ENCODE measurements at places on chromosomes 12 and 14.
A peak's percentile ranks its signal among the peaks of the same experiment; 100 is the strongest.

- DNase-seq: no peak
Observed at GRCh38 chr12:75888874-75889613, 142.5 kb downstream of the PHLDA1 start.

- DNase-seq: no peak
Observed at GRCh38 chr14:102315121-102315520, 4.4 kb upstream of the ZNF839 start.

GRCh38 chr12:30286345-30286926, 409.2 kb downstream of the IPO8 start:
- DNase-seq: no peak

DNA sequence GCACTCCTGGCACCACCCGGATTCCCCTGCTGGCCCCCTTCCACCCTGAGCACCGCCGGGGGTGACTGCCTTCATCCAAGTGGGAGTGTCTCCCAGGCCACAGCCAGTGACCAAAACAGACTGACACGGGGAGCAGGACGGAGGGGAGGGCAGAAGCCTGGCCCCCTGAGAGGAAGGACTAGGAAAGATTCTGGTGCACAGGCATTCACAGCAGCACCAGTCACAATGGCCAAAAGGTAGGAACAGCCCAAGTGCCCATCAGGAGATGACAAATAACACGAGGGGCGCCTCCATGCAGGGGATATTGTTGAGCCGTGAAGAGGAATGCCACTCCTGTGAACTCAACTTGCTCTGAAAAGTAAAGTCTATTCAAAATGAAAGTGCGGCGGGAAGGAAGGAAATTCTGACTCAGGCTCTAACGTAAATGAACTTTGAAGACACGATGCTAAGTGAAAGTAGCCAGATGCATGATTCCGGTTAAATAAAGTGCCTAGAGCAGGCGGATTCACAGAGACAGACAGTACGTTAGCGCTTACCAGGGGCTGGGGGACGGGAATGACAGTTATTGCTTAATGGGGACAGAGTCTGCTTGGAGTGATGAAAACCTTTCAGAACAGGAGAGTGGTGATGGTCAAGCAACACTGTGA, 146.1 kb upstream of the NCOR2 start:
- DNase-seq: peak; percentile 57

DNA sequence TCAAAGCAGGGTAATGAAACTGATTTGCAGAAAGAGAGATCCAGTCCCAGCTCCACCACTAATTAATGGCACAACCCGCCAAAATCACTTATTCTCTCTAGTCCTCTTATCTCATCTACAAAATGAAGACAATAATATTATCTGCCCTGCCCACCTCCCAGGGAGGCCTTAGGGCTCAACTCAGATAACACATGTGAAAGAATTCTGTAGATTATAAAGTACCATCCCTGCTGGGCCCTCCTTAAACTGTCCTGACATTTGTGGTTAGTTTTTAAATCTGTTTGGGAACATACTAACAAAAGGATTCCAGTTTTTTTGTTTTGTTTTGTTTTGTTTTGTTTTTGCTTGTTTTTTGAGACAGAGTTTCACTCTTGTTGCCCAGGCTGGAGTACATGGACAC, 7.3 kb downstream of the POMT2 start:
- DNase-seq: no peak

DNA sequence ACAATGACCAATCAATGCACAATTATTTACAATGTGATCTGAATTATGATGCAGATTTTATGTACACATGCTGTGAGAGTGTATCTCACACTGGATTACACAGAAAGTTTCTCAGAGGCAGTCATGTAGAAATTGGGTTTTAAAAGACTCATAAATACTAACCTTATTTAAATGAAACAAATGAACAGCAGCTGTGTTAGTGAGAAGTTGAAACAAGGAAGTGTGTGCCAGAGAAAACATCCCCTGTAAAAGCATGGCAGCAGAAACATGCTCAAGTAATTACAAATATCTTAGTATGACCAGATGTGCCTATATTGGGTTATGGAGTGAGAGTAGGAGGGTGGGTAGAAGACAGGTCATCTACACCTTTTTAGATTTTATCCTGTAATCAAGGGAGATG, 723.7 kb downstream of the C12orf50 start:
- DNase-seq: no peak

- no peak for DNase-seq
Observed at GRCh38 chr12:66898700-66899469, 220.0 kb upstream of the GRIP1 start.

DNA sequence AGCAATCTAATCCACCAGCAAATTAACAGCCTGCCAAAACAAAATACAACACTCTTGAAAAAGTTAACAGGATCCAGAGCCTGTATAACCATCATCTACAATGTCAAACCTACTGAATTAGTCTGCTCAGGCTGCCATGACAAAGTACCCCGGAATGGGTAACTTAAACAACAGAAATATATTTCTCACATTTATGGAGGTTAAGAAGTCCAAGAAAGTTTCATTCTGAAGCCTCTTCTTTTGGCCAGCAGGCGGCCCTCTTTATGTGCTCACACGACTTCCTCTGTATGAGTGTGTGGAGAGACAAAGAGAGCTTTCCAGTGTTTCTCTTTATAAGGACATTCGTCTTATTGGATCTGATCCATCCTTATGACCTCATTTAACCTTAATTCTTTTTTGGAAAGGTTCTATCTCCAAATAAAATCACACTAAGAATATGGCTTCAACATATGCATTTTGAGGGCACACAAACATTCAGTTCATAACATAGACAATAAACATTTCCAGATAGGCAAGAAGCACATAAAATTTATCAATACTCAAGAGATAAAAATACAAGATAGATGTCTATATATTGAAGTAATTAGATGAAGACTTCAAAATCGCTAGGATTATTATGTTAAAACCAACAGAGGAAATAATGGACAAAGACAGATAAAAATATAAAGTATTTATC, 5.9 kb upstream of the RERG start:
- no peak for DNase-seq

GRCh38 chr14:22955702-22956569, 954 bp downstream of the HAUS4 start:
- DNase-seq: no peak

DNA sequence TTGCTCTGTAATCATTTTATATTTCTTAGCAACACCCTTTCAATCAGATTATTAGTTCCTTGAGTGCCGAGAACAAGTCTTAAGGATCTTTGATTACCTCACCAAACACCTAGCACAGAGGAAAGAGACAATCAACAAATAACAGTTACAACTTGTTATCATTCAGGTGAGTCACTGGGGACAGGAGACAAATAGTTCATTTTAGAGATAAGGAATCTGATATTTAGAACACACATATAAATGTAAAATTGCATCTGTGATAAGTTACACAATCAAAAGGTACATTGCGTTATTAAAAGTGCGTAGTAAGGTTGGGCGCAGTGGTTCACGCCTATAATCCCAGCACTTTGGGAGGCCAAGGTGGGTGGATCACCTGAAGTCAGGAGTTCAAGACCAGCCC, 5.1 kb upstream of the STXBP6 start:
- DNase-seq: no peak

- DNase-seq: no peak
Observed at GRCh38 chr12:132695431-132695830, 8.0 kb downstream of the PXMP2 start.

DNA sequence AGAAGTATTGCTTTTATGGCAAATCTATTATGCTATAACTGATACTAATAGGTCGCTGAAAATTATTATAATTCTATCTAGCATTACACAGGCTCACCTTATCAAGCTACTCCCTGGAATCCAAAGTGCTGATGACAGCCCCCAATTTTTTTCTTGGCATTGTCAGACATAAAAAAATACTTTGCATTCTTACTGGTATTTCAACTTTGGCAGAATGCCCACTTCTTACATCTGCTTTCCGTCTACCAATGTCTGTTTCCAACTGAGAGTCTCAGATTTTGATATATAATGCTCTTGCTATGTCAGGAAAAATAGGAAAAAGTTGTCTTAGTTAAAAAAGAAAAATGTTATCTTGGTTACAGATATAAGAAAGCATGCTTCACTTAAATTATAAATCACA, 615.4 kb downstream of the C12orf50 start:
- DNase-seq: no peak

DNA sequence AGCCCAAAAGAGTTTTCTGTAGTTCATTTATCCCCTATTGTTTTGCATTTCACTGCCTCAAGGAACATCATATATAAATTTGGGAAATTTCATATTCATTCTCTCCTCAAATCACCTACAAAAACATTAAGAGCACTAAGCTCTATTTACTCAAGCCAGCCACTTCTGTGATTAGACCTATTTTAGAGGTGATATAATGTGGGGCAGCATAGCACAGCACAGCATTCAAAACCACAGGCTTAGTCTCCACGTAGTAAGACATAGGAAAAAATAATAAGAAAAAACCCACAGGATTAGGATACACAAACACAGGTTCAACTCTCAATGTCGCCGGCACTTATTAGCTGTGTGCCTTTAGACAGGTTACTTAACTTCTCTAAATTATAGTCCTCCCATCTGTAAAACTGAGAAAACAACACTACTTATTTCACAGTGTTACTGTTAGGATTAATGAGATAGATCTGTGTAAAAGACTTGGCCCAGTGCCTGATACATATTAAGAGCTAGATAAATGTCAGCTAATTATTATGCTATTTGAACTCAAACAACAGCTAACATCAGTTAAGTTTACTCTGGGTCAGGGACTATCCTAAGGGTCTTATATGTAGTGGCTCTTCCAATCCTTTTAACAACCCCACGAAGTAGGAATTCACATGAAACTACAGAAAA, 20.3 kb downstream of the DCAF5 start:
- no peak for DNase-seq

GRCh38 chr14:85596562-85596961, 66.6 kb downstream of the FLRT2 start:
- DNase-seq: no peak

- DNase-seq: no peak
Observed at GRCh38 chr14:34682787-34683321, 31.5 kb downstream of the CFL2 start.

DNA sequence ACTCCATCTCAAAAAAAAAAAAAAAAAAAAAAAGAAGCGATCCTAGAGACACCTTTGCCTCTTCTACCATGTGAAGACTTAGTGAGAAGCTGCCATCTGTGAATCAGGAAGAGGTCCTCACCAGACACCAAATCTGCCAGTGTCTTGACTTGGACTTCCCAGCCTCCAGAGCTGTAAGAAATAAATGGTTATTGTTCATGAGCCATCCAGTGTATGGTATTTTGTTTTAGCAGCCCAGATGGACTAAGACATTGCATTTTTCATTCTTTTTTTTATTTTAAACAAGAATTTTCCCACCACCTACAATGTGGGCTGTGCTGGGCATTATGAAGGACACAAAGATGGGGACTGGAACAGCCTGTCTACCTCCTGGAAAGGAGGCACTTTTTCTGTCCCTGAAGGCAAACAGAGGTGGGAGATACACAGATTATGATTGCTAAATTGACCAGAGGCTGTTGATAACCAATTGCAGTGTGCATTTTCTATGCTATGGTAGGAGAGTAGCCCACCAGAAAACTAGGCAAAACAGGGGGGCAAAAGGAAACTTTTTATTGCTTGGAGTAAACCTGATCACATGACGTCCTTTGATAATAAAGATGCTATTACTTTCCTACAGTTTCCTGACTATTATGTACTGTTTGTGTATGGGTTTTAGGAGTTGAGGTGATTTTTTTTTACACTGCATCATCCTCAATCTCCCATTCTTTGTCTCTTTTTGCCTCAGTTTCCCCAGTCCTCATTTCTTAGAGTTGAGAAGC, 2.8 kb upstream of the C12orf43 start:
- no peak for DNase-seq

DNA sequence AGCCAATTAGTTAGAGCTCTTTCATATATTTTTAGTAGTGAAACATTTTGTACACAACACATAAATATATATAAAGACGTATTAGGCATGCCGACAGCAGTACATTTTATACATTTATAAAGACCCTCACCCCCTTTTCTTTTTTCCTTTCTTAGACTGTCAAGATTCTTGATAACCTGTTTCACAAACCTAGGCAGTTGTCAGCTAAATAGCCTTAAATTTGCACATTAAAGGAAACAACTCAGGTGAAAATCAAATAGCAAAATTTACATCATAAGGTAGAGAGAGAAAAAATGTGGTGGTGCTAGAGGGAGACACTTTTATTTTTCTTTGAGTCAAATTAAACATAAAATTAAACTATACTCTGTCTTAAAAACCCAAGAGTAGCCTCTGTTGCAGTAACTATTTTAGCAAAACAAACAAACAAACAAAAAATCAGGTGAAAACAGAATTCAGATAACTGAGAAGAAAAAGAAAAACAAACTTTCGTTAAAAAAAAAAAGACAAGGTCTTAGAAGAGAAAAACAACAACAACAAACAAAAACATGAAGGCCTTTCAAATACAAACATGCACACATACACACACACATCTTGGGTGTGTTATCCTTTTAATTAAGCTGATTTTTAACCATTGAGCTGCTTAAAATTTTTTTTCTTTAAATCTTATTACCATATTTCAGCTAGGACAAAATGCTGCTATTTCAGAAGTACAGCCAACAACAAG, 23.1 kb upstream of the SLC7A8 start:
- DNase-seq: no peak

GRCh38 chr14:39217214-39217879, 16.4 kb upstream of the MIA2 start:
- no peak for DNase-seq

- no peak for DNase-seq
Observed at GRCh38 chr14:86654558-86655184, 1124.7 kb downstream of the FLRT2 start.

DNA sequence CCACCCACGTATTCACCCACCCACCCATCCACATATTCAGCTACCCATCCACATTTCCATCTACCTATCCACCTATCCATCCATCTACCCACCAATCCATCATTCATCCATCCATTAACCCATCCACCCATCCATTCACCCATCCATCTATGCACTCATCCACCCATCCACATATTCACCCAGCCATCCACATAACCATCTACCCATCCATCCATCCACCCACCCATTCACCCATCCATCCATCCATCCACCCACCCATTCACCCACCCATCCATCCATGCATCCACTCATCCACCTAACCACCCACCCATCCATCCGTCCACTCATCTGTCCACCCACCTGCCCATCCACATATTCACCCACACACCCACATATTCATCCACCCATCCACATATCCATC, 70.5 kb downstream of the LGMN start:
- DNase-seq: no peak

- peak; percentile 5 for DNase-seq
Observed at GRCh38 chr14:94045101-94045500, 19.0 kb downstream of the OTUB2 start.

- no peak for DNase-seq
Observed at GRCh38 chr14:59187118-59187517, 1.3 kb upstream of the DAAM1 start.
